ENCODE measurements at places on chromosomes 5 and 9.

- DNase-seq: no peak
Measured at GRCh38 chr9:87854580-87854955, 28.1 kb upstream of the SPATA31E1 start.

- DNase-seq: peak; percentile 83
Measured at GRCh38 chr9:131046581-131047202, 37.7 kb downstream of the LAMC3 start.

DNA sequence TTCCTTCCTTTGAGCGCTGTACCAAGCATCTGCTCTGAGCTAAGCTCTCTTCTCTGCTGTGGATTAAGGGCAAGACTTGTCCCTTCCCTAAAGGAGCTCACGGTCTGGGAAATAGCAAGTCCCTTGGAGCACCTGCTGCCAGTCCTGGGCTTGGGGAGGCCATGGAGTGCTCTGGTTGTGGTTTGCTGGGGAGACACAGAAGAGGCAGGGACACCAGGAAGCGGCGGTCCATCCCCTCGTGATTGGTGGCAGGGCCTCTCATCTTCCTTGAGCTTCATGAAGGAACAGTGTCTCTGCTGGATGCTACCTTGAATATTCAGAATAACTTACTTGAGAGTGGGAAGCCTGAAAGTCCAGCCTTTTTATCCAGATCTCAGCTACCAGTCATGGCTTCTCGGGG lies 35.3 kb downstream of the COL5A1 start:
- DNase-seq: no peak

DNA sequence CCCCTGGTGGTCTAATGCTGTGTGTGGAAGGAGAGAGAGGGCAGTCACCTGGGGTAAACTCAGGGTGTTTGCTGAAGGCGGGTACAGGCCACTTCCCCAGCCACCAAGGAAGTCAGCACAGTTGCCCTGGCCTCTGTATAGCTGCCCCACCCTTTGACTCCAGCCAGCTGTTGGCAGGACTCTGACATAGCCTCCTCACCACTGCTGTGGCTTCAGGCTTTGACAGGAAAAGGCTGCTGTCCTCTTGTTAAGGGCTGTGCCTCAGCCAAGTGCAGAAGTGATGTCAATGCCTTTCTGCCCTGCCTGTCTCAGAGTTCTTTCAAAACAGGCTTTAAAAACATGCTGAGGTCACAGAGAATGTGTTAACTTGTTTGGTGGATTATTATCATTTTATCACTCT lies 487.2 kb upstream of the KLF4 start:
- no peak for DNase-seq

- no peak for DNase-seq
Measured at GRCh38 chr9:116547729-116548426, 139.2 kb upstream of the TRIM32 start.

- DNase-seq: no peak
Measured at GRCh38 chr9:20409321-20410092, 212.8 kb downstream of the MLLT3 start.

- no peak for DNase-seq
Measured at GRCh38 chr9:107737987-107738743, 248.6 kb upstream of the KLF4 start.

DNA sequence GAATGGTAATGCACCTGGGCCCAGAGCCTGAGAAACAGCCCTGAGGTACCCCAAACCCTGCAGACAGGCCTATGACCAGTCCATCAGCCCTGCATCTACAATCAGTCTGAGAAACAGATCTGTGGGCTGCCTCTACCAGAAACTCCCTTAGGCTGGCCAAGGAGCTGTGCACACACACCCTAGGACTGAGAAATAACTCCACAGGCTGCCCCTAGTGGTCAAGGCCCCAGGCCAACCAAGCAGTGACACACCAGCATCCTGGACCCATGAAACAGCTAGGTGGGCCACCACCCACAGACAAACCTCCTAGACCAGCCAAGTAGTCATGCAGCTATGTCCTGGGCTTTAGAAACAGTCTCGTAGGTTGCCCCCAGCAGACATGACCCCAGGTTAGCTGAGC lies 253.6 kb upstream of the VLDLR start:
- no peak for DNase-seq

GRCh38 chr5:17219006-17219422 lies 1.6 kb downstream of the BASP1 start:
- DNase-seq: no peak

- no peak for DNase-seq
Measured at GRCh38 chr9:16726029-16726428, 144.4 kb downstream of the BNC2 start.

- no peak for DNase-seq
Measured at GRCh38 chr9:74443036-74443750, 53.9 kb upstream of the RORB start.

DNA sequence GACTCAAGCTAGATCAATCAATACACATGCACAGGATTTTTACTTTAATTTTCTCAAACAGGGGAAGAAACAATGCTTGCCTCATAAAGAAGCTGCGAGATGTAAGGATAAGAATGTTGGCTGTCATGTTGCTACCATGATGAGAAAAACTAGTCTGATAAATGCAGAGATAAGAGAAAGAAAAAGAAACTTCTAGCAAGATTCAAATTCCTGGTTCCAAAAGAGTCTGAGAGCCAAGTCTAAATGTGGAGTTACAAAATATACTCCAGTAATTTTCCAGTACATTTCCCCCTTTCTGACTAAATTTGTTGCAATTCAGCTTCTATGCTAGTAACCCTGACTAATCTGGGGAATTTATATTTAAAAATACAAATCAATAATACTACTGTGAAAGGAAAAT lies 10.4 kb upstream of the ANXA1 start:
- no peak for DNase-seq

GRCh38 chr5:140481758-140482157 lies 65.7 kb upstream of the EIF4EBP3 start:
- no peak for DNase-seq

GRCh38 chr9:99602854-99603253 lies 218.8 kb upstream of the NR4A3 start:
- DNase-seq: no peak

GRCh38 chr9:123784518-123784917 lies 145.4 kb downstream of the DENND1A start:
- DNase-seq: no peak

GRCh38 chr5:27814983-27815382 lies 776.6 kb upstream of the CDH9 start:
- DNase-seq: no peak

DNA sequence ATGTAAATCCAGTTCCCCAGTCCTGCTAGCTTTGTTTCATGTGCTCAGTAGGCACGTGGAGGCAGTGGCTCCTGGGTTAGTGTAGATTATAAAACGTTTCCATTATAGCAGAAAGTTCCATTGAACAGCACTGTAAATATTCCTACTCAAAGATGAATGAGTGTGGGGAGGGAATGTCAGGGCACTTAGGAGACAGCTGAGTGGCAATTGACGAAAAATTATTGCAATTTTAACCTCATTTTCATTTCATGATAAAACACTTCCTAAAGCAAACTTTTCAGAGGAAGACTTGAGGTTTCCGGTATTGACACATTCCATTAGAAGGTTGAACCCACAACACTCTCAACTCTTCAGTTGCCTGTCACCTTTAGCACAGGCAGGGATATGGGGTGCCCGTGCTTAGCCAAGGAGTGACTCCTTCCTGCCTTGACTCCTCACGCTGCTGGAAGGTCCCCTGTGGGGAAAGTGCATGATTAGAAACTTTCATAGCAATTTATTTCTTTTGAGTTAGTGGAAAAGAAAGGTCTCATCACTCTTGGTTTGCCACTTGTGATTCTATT lies 41.2 kb downstream of the SLC46A2 start:
- DNase-seq: peak; percentile 15

DNA sequence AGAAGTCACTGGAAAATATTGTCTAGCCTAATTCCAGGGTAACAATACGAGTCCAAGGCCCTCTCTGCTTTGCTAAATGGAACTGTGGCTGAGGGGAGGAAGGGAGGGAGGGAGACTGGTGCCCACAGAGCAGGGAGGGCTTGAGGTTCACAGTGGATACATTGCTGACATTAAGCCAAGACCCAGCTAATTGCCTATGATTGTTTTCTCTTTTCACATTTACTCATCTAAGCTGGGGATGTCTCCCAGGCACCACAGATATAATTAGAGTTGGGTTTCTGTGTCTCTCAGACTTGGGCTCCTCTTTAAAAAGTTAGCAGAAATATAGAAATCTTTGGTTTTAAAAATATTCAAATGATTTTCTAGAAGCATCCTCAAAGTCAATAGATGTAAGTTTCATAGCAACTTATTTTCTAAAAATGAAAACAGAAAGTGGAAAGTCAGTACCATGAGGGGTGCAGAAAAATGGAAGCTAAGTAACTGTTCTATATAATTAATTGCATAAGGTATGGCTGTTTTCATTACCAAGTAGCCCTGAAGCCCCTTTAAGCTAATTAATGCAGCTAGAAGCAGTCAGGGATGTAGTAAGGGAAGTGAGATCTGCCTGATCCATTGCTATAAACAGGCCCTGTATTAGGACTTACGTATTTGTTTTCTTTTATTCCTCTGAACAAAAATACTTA lies 259.8 kb downstream of the NDUFS4 start:
- DNase-seq: no peak

- DNase-seq: no peak
Measured at GRCh38 chr5:125148076-125148475, 401.6 kb upstream of the ZNF608 start.

DNA sequence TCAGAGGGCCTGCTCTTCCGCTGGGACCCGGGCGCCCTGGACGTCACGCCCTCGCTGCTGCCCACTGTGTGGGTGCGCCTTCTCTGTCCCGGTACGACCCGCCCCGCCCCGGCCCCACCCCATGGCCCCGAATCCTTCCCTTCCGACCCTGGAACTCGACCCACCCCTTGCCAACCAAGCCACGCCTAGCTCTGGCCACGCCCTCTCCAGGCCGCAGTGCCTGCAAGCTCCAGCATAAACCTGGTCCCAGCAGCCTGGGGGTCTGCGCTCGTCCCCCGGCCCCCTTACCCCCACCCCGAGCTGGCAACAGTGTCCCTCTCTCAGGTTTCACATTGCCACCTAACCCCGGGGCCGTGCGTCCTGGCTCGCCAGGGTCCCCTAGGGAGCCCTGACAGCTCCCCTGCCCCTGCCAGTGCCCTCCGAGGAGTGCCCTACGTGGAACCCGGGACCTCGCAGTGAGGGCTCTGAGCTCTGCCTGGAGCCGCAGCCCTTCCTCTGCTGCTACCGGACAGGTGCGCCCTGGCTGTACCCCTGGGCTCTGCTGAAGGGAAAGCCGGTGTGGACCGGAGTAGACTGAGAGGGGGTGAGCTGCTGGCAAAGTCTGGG lies 3.4 kb downstream of the ADGRD2 start:
- DNase-seq: peak; percentile 17

DNA sequence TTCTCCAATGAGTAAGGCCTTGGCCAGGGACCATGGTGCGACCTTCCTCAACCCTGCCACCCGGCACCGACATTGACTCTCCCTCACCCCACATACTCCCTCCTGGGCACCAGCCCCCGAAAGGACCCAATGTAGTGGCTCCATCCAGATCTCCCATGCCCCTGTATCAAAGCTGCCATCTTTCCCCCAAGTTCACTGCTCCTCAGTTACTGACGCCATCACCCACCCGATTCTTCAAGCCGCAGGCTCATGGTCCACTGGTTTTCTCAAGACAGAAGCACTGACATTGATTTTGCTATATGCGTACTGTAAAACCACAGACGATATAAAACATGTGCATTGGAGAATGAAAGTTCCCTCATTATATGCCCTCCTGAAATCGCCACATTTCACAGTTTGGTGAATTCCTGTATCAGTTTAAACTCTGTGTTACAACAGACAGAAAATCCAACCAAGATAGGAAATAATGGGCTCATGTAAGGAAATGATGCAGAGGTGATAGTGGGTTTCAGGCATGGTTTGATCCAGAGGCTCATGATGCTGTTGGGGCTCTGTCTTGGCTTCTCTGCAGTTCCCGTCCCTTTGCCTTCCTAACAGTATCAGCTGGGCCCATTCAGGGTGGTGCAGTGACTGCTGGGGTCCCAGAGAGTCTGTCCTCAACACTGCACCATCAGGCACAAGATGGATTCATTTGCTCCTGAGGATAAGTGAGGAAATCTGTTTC lies 207.3 kb upstream of the IER5L start:
- no peak for DNase-seq

DNA sequence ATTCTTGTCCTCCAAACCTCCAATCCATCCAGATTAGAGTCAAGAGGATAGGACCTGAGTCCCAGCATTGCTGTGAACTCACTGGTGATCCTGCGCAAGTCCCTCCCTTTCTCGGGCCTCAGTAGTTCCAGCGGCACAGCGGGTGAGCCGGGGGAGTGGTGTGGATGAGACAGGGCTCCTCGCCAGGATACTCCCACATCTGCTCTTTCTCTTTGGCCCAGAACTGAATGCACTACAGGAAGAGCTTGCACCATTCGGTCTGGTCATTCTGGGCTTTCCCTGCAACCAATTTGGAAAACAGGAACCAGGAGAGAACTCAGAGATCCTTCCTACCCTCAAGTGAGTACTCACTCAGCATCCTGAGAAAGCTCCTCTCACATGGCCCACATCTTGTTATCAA lies 6.3 kb downstream of the GPX3 start:
- no peak for DNase-seq

GRCh38 chr9:113807173-113808061 lies 68.7 kb upstream of the ZNF618 start:
- DNase-seq: peak; percentile 38

GRCh38 chr9:7454624-7455023 lies 345.0 kb downstream of the DMAC1 start:
- DNase-seq: no peak

- DNase-seq: peak; percentile 28
Measured at GRCh38 chr5:88785746-88786565, 97.0 kb downstream of the MEF2C start.

GRCh38 chr9:3007326-3007725 lies 163.4 kb upstream of the PUM3 start:
- DNase-seq: no peak

DNA sequence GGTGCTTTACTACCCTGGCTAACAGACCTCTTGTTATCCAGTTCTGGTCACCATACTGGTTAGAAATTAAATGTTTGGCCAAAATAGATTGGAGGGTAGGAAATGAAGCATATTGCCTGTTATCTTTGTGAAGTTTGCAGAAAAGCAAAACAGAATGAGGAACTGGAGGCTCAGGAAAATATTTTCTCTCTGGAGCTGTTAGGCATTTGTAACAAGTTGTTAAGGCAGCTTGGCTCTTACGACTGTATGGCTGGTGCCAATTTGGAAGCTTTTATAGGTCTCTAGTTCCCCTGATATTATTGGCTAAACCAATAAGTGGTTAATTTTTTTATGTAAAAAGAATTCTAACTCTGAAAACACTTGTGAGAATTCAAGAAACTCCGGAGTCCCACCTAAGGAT lies 35.8 kb downstream of the CDH6 start:
- no peak for DNase-seq

GRCh38 chr5:158621391-158621790 lies 478.3 kb downstream of the EBF1 start:
- no peak for DNase-seq

- DNase-seq: no peak
Measured at GRCh38 chr5:57335092-57335660, 147.4 kb downstream of the ACTBL2 start.

DNA sequence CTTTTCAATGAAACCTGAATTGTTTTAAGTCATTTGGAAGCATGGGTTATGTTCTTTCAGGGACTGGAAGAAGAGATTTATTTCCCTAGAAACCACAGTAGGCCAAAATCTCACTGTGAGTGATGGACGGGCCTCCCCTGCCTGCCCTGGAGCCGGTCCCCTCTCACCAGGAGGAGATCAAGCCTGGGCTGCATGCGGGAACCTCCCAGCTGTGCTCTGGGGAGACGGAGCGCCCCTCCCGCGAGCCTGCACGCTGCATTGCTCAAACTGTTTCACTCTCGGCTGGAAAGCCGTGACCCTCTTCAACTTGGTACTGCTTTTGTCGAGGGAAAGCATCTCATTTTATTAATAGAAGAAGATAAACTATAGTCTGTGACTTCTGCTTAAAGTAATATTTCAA lies 85.4 kb downstream of the IRX2 start:
- DNase-seq: no peak

- no peak for DNase-seq
Measured at GRCh38 chr9:108776920-108777639, 78.7 kb downstream of the ACTL7B start.

Measured in activated CD4-positive, alpha-beta T cell treated with anti-CD3 and anti-CD28 coated beads for 48 hours (primary cell).